Panc1 (cell line): ENCODE measurements at places on chromosomes 2 and 18.

DNA sequence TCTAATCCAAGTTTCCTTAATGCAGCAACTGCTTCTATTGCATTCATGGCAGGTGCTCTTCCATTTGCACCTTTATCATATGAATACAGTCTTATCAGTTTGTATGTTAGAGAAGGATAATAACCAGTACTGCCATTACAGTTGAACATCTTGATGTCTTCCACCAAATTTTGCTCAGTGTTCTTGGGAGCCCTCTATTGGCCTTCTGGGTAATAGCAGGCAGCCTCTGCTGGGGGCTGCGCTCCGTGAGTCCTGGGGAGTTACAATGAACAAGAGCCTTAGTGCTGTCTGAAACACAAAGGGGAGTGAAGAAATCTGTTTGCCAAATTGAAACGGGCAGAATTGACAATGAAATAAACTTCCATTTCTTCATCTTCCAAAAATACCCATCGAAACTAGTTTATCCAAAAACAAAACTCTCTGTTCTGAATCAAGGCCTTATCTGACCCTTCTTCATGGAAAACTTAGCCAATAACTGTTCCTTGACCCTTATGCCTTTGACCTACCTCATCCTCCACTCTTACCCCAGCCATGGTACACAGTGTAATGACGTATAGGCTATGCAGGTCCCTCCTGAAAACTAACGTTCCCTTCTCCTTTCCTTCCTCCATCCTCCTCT is 79.9 kb downstream of the ALK start:
- H3K27ac ChIP-seq = no peak overlapping the region
- peaks cover 4% of the 10 kb centered on the region; the same call in 1 of the 2 replicates for H3K27me3 ChIP-seq
- peak; percentile 27 for DNase-seq
- no peaks in the 10 kb centered on the region for H3K36me3 ChIP-seq

DNA sequence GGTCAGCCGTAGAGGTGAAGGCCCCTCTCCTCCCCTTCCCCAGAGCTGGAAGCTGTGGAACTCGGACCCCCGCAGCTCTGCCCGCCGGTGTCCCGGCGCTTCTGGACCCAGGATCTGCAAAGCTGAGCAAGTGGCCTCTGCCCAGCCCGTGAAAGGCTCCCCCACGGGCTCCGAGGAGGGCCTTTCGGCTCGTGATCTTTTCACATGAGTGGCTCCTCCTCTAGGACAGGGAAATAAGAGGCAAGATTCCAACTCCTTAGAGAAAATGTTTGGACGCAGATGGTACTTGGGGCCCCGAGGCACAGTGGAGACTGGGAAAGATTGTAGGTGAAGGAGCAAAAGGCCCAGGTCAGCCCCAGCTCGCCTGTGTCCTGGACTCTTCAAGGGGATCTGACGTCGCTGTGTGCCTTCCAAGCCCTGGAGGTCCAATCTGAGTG is 48.2 kb upstream of the SP3 start:
- no peaks in the 10 kb centered on the region for H3K36me3 ChIP-seq
- H3K27me3 ChIP-seq = no peaks in the 10 kb centered on the region
- H3K4me1 ChIP-seq = no peaks in the 10 kb centered on the region
- no peak overlapping the region for H3K27ac ChIP-seq
- no peak overlapping the region for H3K4me3 ChIP-seq
- no peak for DNase-seq

GRCh38 chr2:762646-763045 is 85.4 kb upstream of the TMEM18 start:
- H3K27me3 ChIP-seq = no peaks in the 10 kb centered on the region
- H3K27ac ChIP-seq = no peak overlapping the region
- H3K4me3 ChIP-seq = no peak overlapping the region
- DNase-seq = no peak
- no peaks in the 10 kb centered on the region for H3K4me1 ChIP-seq

GRCh38 chr18:2302628-2303516 is 268.4 kb downstream of the METTL4 start:
- H3K27me3 ChIP-seq = no peaks in the 10 kb centered on the region
- H3K4me1 ChIP-seq = no peaks in the 10 kb centered on the region
- DNase-seq = peak; percentile 32
- H3K27ac ChIP-seq = no peak overlapping the region
- no peak overlapping the region for H3K4me3 ChIP-seq

DNA sequence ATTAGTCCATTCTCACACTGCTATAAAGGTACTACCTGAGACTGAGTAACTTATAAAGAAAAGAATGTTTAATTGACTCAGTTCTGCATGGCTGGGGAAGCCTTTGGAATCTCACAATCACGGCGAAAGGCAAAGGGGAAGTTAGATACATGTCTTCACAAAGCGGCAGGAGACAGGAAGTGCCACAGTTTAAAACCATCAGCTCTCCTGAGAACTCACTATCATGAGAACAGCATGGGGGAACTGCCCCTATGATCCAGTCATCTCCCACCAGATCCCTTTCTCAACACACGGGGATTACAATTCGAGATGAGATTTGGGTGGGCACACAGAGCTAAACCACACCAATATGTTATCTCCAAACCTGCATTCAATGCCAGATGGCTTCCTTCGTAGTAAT is 716.1 kb downstream of the DCC start:
- H3K36me3 ChIP-seq = no peaks in the 10 kb centered on the region; the same call in 1 of the 2 replicates
- H3K27ac ChIP-seq = no peak overlapping the region
- no peaks in the 10 kb centered on the region for H3K27me3 ChIP-seq
- H3K4me3 ChIP-seq = no peak overlapping the region

- no peaks in the 10 kb centered on the region for H3K4me1 ChIP-seq
- no peak overlapping the region for H3K27ac ChIP-seq
- DNase-seq = no peak
- H3K4me3 ChIP-seq = no peak overlapping the region
- no peaks in the 10 kb centered on the region for H3K27me3 ChIP-seq
Measured at GRCh38 chr2:231800493-231801091, 14.3 kb downstream of the COPS7B start.

DNA sequence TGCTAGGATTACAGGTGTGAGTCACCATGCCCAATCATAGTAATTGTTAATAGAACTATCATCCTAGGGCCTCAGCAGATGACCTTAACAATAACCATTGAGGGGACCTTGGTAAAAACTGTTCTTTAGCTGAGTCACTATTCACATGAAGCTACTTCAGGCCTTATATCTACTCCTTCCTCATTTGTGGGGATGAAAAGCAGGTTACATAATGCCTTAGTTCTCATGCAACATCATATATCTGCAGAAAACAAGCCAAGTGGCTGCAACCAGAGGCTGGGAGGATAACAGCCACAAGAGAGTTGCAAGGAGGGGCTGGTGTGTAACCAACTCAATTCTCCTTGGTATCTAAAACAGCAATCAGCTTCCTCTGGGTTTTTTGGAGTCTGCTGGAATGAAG is 445.4 kb downstream of the NBAS start:
- no peak overlapping the region for H3K4me3 ChIP-seq
- H3K27ac ChIP-seq = no peak overlapping the region
- no peaks in the 10 kb centered on the region for H3K36me3 ChIP-seq
- DNase-seq = no peak
- no peaks in the 10 kb centered on the region for H3K4me1 ChIP-seq

GRCh38 chr2:25529034-25529433 is 144.3 kb downstream of the DTNB start:
- DNase-seq = no peak
- H3K27ac ChIP-seq = no peak overlapping the region
- no peaks in the 10 kb centered on the region for H3K4me1 ChIP-seq
- H3K27me3 ChIP-seq = no peaks in the 10 kb centered on the region
- no peak overlapping the region for H3K4me3 ChIP-seq
- H3K36me3 ChIP-seq = no peaks in the 10 kb centered on the region

DNA sequence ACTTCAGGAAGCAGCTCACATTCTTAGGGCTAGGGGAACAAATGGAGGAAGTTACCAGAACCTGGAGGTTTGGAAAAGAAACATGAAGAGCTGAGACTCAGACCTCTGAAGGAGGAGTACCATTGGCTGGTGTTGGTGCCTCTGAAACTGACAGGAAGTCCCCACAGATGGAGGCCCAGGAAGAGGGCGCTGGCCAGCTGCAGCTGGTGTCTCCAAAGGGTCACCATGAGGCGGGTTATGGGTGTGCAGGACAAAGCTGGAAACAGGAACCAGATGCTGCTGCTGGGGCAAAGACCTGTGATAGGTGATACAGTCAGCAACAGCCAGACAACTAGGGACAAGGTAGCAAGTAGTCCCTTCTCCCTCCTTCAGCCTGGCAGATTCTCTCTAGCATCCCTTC is 136.5 kb upstream of the SERPINE2 start:
- no peaks in the 10 kb centered on the region for H3K27me3 ChIP-seq
- H3K4me1 ChIP-seq = no peaks in the 10 kb centered on the region
- no peak for DNase-seq
- H3K27ac ChIP-seq = no peak overlapping the region
- no peaks in the 10 kb centered on the region for H3K36me3 ChIP-seq
